ENCODE measurements at places on chromosomes 4 and X.

DNA sequence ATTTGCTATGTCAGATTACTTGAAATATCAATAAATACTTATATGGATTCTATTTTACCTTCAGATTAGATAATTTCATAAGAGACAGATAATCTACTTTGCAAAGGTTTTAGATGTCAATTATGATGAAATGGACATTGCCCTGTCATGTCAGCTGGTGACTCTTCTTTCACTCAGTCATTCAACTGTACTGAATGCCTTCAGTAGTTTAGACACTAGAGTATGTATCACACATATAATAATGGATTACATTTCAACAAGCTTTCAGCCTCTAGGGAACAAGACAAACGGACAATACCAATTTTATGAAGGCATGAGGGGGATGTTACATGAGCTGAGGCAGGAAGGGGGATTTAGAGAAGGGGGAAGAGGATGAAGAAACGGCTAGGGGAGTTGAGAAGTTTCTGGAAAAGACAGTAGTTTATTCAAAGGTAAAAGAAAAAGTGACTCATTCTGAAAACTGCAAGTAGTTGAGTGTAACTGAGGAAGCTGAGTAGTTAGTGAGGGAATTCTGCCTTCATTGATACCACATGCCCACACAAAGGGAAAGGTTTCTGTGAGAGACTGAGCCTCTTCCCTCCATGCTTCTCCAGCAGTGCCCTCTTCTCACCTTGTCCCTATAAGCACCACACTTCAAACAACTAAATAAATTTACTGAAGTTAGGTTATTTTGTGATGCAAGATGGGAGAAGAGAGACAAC is 25.7 kb downstream of the SLC9B2 start:
- DNase-seq: no peak

GRCh38 chrX:115214151-115214550 is 19.7 kb downstream of the LRCH2 start:
- no peak for DNase-seq

DNA sequence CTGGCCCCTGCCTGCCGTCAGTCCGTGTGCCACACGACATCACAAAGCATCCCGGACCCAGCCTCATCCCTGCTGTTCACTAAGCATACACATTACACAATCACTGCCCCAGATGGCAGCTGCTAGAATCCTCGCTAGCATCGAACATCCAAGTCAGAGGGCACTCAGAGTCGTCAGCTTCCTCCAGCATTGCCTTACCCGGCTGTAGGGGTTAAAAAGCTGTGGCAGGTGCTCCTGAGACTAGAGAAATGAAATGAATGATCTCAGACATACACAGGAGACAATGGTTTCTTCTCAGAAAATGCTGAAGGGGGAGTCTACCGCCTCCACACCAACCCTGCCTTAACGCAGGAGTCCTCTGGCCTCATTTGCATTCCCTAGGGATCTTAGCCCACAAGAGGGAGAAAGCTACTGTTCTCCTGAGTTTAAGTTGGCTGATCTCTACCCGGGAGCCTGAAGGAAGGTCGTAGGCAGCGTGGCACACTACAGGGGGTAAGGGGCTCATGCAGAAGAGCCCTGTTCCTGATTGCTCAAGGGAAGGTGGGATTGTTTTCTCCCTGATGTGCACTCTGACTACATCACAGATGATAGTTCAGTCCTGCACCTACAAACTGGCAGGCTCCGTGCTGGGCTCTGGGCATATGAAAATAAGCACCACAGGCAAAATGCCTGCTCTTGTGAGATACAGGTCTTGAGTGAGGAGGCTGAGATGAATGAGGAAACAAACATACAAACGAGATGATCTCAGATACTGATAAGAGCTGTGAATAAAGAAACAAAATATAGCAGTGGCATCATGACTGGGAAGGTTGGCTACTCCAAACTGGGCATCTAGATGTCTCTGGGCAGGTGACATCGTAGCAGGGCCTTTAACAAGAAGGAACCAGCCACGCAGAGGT is 2.6 kb upstream of the KIAA0232 start:
- peak; percentile 26 for DNase-seq

DNA sequence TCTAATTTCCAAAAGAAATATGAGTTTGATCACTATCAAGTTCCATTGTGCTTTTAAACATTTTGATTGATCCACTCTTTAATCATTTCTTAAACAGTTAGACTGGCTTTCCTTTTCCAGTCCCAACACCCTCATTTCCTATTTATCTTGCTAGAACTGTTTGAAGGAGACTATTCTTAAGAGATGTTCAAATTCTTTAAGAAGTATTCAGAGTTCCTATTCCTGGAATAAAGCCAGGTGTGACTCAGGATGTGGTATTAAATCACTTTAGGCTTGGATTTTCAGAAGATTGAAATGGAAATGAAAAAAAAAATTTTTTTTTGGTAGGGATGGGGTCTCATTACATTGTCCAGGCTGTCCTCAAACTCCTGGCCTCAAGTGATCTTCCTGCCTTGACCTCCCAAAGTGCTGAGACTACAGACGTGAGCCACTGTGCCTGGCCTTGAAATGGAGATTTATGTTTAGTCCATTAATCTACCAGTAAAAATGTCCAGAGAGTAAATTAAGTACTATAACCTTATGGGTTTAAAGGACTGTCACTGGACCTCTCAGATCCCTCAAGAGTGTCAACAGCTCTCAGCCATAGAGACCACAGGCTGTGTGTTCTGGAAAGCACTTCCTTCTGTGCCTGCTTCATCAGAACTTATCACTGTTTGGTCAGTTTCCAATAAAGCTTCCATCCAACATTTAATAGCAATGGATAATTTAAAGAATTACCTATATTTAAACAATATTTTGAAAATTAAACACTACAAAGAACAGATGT is 90.7 kb downstream of the CDS1 start:
- no peak for DNase-seq

- DNase-seq: no peak
These were observed 210.0 kb upstream of the STK26 start for GRCh38 chrX:131812847-131813825.

DNA sequence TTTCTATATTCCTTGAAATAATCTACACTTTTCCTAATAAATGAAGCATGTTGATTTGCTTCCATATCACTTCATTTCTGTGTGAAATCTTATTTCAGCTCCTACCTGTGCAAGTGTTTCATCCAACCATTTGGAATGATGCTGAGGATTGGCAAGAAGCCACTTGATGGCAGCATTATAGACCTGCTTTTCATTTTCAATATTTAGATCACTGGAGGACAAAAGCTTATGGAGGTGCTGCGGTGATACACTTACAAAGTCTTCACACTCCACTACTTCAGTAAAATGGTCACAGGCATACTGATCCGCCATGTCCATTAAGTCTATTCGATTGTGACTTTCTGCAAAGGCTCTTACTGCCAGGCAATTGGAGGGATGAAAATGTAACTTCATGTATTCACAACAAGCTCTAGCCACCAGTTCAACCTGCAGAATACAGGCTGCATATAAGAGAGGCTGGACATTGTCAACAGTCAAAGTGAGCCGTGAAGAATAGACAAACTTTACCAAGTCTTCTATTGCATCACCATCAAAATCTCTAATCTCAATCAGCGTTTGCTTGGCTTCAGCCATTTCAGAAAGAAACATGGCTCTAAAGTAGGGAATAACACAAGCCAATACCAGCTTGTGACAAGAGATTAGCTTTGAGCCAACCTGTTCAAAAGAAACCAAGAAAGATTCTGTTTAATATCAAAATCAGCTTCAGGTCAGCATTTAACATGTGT is 35.1 kb downstream of the KLHL8 start:
- no peak for DNase-seq

GRCh38 chrX:40064055-40064597 is 33.6 kb downstream of the BCOR start:
- no peak for DNase-seq

DNA sequence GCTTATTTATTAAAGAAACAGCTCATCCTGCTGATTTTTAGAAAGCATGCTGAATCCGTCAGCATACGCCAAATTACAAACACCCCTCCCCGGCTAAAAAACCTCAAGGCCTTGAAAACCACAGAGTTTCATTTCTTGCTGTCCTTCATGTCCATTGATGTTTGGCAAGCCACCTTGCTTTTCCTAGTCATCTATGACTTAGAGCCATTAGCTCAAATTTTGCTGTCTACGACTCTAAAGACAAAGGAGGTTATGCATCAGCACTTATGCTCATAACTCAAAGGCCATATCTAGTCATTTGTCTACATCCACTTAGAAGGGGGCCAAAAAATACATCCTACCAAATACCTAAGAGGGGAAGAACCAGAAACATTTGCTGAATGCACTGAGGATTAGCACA is 925.1 kb downstream of the PCDH7 start:
- no peak for DNase-seq

DNA sequence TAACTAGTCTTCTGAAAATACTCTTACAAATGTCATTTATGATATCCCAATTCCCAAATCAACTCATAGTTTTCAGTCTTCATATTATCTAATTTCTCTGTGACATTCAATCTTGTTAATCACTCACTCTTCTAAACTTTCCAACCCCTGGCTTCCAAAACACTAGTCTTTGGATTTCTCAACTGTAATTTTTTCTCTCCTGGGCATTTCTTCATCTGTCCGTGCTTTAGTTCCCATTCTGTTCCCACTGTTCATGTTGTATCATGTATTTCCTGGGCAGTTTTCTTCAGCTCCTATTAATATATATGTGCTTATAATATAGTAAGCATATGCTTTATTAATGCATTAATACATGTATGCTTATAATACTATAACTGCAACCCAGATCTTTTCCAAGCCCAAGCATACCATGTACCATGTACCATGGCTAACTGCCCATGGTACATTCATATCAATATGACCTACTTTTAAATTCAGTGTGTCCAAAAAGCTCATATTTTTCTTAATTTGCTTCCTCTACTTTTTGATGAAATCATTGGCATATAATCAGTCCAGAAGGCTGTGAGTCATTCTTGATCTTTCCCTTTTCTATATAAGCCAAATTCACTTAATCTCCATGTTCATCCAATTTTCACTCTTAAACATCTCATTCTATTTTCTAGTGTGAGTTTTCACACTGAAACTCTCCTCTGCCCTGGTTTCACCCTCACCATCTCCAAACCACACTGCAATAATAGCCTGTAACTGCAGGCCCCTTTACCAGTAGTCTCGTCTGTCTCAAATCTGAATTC is 21.3 kb upstream of the GK2 start:
- DNase-seq: no peak
